ENCODE measurements at places on chromosomes 3 and 15. TPM values are rescaled to one million over a fixed set of nuclear protein-coding genes. Genes with fewer than 3 reads are reported as not detected.

DNA sequence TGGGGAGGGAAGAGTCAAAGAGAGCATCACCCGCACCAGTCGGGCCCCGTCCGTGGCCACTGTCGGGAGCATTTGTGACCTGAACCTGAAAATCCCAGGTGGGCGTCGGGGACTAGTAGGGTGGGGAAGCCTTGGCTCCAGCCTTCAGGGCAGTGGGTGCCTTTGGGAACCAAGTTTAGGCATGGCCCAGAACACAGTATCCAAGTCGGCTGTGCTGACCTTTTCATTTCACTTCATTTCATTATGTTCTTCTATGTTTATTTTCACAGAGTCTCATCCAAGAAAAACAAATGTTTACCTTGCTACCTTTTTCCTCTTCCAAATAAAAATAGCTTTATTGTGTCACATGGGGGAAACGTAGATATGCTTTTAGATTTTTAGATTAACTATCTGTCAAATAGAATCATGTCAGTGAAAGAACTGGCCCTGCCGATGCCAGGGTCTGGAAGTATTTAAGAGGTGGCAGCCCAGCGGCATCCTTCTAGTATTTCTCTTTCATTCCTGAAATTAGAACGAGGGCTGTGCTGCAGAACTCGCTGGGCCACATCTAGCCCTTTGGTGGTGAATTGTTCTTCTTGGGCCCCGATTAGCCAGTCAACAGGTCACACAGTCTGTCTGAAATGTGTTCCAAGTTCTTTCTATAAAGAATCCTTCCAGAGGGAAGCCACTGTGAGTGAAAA lies 60.5 kb downstream of the DNASE1L3 start:
- DNase-seq = no peak

GRCh38 chr3:108403686-108404345 lies 106.6 kb downstream of the MYH15 start:
- DNase-seq = no peak

GRCh38 chr3:169072494-169072893 lies 591.0 kb downstream of the MECOM start:
- no peak for DNase-seq

DNA sequence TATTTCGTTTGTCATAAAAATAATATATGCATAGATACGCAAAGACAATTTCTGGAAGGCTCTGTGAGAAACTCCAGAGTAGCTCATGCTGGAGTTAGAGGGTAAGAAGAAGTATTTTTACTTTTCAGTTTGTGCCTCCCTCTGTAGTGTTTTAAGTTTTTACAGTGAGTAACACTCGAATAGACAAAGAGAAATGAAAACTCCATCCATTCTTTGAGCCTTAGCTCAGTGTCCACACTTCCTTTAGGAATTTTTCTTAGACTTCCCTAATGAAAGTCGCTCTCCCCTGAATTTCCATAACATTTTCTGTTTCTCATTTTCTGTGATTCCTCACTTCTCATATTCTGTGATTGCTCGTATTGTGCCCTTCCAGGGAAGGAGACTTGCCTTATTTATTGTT lies 2.1 kb downstream of the BLOC1S6 start:
- no peak for DNase-seq

DNA sequence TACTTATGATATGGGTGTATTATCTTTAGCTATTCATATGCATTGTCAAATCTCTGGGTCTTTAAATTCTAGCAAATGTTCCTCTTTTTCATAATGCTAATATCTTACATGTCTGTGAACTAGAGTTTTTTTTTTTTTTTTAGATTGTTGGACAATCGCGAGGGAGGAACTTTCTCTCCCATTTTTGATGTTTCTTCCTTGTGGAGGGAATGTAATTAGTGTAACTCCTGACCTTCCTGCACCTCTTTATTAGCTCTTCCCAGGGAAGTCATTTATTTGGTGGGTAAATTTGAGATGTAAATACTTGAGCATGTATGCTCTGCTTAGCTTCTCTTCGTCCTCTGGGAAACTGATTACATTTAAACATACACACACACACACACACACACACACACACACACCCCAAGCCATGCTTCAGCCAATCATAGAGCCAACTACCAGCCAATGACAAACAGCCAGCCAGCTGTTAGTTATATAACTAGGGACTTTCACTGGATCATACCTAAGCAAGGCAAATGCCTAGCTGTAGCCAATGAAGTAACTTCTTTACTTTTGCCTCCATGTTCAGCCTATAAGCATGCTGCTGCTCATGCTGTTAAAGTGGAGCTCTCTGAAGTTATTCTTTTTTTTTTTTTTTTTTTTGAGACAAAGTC lies 8.3 kb upstream of the USP8 start:
- DNase-seq = no peak

SNRPN gene
- 58.2 TPM for total RNA-seq

DNA sequence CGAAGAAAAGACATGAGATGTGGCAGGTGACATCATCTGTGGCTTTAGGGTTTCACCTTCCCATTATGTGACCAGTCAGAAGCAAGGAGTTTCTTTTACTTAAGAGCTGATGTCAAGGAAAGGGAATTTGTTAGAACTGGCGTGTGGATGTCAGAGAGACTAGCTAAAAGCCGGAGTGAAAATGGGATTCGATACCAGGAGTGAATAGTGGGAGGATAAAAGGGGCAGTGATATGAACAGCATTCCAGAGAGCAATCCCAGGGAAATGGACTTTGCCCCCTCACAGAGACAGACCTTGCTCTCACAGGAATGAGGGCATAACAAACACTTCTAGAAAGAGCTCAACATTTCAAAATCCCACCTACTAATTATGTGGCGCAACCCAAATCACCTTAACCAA lies 5.9 kb upstream of the FMN1 start:
- no peak for DNase-seq

- DNase-seq = no peak
Observed at GRCh38 chr3:126539558-126540250, 15.7 kb downstream of the CHST13 start.

DNA sequence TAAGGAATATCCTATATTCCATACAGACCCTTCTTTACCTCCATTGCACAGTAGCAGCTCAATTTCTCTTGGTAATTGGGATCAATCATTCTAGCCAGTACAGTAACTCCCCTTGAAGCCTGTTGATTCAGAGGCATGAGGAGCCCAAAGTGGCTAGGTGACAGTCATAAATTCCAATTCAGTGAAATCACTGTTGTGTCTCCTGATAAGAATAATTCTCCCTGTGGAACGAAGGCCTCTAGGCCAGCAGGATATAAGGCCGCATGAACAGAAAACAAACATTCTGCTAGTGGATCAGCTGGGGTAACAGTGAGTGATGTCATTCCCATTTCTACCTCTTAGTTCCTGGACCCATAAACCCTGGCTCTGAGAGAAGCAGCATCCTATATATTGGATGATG lies 696.3 kb downstream of the NR2F2 start:
- no peak for DNase-seq

- no peak for DNase-seq
Observed at GRCh38 chr15:84819291-84819768, 2.2 kb downstream of the ALPK3 start.

DNA sequence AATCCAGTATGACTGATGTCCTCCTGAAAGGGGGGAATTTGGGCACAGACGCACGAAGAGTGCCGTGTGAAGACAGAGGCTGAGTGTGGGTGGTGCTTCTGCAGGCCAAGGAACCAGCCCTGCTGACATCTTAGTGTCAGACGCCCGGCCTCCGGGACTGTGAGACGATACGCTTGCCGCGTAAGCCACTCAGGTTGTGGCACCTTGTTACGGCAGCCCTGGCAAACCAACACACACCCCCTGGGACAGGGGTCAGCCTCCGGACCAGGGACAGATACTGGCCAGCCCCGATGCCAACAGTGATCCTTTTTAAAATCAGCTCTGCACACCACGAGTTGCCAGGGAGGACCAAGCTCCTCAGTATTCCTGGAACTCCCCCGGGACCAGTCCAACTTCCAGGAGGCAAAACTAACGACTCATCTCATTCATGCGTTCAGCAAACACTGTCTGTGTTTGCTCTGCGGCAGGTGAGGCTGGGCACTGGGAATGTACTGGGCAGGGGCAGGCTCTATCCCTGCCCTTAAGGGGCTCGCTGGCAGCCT lies 21.2 kb upstream of the PIGZ start:
- no peak for DNase-seq

GRCh38 chr3:176046703-176047102 lies 1150.6 kb downstream of the TBL1XR1 start:
- DNase-seq = no peak

GNAT1 gene
- total RNA-seq = 0.20 TPM

DNA sequence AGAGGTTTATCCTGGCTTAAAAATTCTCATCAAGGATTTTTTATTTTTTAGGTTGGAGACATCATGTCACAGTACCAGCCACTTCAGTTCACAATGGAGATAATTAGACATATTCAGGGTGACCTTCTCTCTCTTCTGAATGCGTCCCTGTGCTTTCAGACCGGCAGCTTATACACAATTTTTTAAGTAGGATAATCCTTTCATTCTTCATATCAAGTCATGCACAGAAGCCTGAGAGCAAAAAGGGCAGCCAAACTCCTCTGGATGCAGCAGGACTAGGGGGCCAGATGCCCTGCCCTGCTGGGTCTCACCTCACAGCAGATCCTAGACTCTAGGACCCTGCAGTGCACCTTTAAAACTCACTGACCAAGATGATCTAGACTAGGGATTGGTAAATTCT lies 210.4 kb downstream of the ERC2 start:
- no peak for DNase-seq

GRCh38 chr15:35671197-35671596 lies 125.2 kb upstream of the DPH6 start:
- DNase-seq = no peak

DNA sequence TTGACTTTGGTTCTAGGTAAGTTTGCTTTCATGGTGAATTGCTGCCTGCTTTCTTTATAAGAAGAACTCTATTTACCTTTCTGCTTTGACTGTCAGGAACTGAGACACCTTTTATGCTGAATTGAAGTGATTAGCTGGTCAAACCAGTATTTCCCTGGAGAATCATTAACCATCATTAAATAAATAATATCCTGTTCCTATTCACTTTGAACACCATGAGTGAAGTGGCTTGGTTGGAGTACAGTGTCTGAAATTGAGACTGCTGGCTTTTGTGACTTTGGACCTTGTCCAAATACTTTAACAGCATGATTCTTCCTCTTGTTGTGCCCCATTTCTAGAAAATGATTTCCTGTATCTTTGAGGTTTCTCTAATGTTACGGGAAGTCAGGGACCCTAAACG lies 5.6 kb upstream of the TMEM62 start:
- DNase-seq = no peak

- DNase-seq = no peak
Observed at GRCh38 chr3:50588759-50589433, 19.6 kb downstream of the HEMK1 start.

GPR171 gene
- total RNA-seq = 0.39 TPM

DNA sequence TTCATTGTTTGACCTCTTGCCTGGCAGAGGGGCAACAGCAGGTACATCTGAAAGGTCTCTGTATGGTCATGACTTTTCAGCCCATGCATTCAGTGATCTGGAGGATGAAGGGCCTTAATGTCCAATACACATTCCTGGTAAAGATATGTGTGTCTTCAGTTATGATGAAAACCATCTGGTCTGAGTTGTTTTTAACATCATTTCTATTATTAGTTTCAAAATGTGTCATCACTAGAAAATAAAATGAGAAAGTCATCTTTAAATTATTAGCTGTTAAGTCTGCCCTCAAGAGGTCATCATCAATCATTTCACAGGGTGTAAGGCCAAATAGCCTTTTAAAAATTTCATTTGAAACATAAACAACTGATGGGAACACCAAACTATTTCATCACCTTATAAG lies 92.1 kb upstream of the PLSCR4 start:
- DNase-seq = peak; percentile 49

DNA sequence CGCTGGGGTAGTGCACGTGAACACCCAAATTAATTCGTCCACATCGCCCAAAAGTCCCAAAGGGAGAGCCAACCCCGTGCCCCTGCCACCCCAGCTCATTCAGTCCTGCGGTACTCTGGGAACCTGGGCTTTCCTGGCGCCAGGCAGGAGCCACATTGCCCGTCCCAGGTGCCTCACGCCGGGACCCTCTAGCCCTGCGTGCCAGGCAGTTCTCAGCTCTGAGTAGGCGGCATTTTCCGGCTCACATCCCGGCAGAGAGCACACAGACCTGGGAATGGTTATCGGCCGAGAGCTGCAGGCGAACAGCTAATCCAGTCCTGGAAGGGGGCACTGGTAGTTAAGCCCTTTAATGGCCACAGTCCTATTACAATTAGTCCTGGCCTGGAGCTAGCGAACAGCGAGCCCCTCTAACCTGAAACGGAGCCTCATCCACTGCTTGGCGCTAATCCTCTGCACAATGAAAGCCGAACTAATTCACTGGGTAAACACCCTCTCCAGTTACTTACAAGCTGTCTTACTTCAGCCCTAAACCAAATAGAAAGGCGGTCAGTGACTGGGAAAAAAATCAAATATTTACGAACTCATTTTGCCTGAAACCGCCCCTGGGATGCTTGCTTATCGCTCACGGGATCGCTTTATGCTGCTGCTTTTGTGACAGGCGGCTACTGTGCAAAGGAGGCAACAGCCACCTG lies 254.6 kb upstream of the SOX14 start:
- DNase-seq = no peak

- DNase-seq = no peak
Observed at GRCh38 chr3:113088616-113089015, 97.8 kb downstream of the GTPBP8 start.

DNA sequence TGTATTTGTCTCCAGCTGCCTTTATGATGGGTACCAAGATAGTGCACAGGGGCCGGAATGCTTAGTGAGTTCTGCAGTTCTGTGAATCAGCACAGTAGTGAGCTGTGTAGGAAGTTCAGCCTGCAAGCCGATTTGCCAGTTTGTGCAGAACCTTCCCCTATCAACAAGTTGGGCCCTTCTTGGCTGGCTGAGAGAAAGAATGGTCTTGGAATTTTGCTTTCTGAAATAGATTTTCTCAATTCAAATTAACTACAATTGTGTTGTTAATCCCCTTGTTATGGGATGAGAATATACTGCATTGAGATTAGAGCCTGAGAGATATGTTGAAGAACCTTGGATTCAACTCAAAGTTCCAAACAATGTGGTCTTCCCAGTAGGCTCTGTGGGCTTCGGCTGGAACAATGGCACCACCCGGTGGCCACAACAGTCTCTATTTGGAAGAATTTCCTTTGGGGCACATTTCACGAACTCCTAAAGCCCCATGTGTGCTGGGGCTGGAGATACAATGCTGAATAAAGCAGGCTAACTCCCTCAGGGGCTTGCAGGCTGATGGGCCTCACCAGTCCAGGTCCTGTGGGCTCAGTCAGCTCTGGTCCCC lies 59.1 kb downstream of the TRIM42 start:
- peak; percentile 6 for DNase-seq

DNA sequence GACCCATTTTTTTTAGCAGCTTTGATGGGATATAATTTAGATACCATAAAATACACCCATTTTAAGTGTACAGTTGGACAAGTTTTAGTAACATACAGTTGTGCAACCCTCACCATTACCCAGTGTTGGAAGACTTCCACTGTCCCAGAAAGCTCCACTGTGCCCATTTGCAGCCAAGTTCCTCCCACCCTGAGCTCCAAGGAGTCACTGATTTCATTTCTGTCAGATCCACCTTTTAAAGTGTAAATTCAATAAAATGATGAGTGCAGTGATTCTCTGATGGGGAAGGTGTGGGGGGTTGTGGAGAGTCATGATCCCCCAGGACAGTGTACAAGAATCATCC lies 93.2 kb upstream of the IGF1R start:
- DNase-seq = no peak
